ENCODE measurements at places on chromosomes 1 and 21. TPM values are rescaled to one million over a fixed set of nuclear protein-coding genes. Genes with fewer than 3 reads are reported as not detected.

DNA sequence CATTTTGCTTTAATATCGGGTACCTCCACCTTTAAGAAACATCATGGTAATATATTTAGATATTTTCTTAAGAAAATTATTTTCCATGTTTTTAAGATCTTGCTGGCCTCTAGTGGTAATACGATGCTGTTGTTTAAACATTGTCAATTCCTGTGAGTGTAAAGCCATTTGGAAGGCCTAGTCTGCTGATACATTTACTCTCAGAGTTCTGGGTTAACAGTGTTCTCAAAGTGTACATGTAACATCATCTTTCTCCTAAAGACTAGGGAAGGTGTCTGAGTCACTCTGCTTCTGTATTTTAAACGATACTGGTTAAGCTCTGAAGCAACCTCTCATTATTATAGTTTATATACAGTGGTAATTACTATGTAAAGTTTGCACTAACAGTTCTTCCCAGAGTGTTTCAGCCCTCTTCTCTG is 189.1 kb downstream of the RASAL2 start:
- peak; percentile 45 for DNase-seq

The CFHR2 gene
- polyA plus RNA-seq, result not detected

GRCh38 chr1:171817511-171818265 is 23.6 kb upstream of the DNM3 start:
- DNase-seq, result no peak

- DNase-seq, result no peak
Observed at GRCh38 chr1:215987092-215987875, 420.2 kb downstream of the KCTD3 start.
